ENCODE measurements at places on chromosomes 4 and X.
A peak's percentile ranks its signal among the peaks of the same experiment; 100 is the strongest.

DNA sequence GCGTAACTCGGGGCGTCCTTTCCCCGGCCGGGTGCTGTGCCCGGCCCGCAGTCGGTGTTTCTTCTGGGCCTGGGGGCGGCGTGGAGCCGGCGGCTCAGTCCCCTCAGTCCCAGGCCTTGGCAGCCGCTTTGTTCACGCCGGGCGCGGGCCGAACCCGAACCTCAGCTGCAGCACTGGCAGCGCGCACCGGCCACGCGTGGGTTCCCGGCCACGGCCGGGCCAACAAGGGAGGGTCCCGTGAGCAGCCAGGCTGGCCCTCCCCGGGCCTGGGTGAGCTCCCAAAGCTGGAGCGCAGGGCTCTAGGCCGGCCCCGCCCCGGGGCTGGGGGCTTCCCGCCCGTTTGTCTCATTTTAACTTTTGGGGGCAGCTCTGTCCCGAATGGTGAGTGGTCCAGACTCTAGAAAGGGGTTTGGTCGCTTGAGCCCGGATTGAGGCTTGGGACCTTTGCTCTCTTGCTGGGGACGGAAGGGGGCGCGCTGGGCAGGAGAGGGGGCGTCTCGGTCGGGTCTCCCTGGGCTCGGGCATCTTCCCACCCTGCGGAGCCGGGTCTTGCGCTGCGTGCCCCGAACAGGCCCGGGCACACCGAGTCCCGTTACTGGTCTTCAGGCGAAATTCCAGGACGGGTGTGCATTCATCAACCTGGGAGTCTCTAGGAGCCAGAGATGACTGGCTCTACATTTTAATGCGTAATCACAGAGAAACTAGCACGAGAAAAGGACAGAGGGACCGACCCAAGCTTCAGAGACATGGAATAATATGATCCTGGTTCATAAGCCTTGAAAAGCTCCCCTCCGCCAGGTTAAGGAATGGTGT lies 177.1 kb downstream of the CBR4 start:
- no peak for DNase-seq

DNA sequence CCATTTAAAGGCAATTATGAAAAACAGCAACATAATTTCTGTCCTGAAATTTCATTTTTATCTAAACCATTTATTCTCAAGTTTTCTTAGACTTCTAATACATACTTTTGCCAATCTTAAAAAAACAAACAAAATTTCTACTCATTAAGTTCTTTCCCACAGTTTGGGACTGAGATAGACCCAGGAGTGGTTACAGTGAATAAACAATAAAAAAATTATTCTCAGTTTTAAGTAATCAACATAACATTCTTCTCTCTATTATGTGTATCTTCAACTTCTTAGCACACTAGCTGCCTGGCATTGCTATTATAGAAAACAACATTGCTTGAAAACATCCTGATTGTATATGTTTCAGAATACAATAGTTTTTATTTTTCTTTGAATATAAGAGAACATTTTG lies 532.8 kb downstream of the IL15 start:
- no peak for DNase-seq

GRCh38 chrX:41858161-41858775 lies 65.1 kb downstream of the CASK start:
- DNase-seq, result no peak

DNA sequence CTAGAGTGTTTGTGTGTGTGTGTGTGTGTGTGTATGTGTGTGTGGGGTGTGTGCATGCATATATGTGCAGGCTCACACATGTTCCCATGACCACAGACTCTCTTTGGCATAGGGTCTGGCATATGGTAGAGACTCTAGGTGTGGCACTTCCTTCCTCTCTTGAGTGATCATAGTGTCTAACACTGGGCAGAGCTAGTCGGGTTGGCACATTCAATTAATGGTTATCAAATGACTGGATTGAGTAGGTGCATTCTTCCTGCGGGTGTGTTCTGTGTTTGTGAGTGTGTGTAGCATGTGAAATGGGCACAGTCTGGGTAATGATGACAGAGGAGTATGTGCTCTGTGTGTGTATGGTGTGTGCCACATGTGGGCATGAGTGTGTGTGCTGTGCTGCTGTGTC lies 106.5 kb downstream of the EFNB1 start:
- no peak for DNase-seq

DNA sequence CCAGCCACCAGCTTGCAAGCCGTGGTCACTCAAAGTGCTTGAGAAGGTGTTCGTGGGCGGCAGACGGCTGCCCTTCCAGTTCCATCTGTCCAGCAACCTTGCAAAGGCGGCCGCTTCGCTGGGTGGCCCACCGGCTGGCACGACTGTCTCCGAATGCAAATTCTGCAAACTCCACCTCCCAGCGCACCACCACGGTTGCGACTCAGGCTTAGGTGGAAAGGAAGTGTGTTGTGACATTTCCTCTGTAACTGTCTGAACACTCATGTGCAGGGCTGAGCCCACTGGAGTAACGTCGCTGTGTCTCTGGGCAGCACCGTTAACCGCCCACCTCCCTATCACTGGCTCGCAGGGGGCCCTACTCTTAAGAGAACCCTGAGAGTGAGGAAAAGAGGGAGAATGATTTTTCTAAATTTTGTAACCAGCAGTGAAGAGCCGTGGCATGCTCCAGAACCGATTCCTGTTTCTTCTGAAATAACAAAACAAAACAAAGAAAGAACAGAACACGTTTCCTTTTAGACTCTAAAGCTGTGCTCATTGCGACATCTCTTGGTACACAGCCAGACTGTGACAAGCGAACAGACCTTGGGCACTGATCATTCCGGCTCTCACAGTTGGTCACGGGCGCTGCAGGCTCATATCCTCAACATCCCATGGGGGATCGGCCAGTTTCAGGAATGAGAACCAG lies at the start of gene P2RY8:
Gene P2RY8 (minus strand): TSS at position 155 of the 685 bp plus-strand sequence. CDS start 70,627 bp downstream, outside the sequence.
- DNase-seq, result peak; percentile 86

GRCh38 chr4:6555519-6555918 lies 19.5 kb upstream of the MAN2B2 start:
- no peak for DNase-seq

DNA sequence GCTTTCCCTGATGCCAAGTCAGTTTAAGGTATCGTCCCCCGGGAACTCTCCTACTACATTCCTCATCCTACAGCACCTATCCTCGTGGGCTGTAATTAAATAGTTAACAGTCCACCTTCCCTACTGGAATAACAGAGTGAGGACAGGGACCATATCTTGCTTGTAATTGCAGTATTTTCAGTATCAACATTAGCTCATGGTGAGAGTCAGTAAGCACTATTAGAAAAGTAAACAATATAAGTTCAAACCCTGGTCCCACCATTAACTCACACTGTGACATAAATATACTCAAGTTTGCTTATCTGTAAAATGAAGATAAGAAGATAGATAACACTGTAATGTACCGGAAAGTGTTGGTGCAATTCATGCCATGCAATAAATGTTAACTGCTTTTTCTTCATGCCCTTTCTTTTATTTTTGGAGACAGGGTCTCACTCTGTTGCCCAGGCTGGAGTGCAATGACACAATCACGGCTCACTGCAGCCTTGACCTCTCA lies 61.3 kb downstream of the SH3RF1 start:
- no peak for DNase-seq

DNA sequence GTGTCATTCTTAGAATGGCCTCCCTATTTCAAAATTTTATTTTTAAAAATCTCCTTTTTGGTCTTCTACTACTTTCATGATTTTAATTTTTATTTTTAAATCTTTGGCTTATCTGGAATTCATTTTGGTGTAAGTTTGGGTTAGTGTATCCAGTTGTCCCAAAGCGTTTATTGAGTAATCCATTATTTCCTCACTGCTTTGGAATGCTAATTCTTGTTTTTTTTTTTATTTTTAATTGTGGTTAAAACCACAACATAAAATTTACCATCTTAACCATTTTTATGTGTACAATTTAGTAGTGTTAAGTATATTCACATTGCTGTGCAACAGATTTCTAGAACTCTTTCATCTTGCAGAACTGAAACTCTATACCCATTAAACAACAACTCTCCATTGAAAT lies 8.7 kb downstream of the CITED1 start:
- DNase-seq, result no peak

DNA sequence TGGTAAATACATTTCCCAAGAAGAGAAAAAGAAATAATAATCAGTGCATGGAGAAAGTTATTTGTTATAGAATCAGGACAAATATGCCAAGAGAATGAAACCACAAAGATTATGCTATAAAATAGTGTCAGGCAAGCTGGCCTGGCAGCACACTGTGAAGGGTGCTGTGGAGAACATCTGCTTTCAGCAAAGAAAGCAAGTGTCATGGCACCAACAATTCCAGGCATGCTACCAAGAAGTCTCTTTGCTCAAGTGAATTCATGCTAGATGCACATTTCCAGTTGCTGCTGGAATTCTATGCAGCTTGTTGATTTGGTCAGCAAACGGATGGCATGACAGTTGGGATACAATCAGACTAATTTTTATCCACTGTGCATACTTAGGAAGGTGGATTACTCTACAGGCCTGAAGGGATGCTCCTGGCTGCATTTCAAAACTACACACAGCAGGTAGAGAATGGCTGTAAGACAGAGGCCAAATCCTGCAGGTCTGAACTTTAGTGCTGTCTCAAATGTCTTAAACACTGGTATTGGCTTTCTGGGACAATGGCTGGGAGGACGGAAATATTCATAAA lies 154.6 kb upstream of the FAT1 start:
- DNase-seq, result no peak

DNA sequence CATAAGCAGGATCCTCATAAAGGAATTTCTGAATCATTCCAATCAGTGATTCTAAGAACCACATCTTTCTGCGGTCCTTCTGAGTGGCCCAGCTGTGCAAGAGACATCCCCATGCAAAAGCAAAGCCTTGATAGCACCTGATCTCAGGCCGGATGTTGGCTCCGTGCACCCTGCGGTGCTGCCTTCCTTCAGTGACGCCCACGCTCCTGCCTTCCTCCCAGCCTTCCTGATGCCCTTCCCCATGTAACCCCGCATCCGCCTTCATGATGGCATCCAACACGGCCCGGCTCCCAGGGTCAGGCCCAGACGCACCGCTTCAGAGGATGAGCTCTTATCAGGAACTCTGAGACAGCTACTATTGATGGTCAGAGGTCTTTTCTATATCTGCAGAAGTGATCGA lies 20.4 kb upstream of the CYP4V2 start:
- no peak for DNase-seq

GRCh38 chr4:148052448-148052847 lies 320.6 kb downstream of the ARHGAP10 start:
- DNase-seq, result no peak

DNA sequence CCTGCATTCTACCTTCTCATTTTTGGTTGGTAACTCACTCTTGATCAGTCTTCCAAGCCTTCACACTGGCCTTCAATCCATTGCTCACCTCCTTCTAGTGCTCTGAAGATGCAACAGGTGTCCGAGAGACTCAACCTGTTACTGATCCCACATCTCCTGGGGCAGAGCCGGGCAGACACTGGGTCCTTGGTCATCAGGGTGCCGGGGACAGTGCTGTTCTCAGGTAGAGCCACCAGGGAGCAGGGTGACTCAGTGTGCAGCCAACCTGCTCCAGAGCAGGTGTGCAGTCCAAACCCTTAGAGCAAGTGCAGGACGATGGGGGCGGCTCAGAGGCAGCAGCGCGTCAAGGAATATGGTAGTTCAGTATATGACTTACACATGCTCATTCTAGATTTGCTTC lies 188.4 kb downstream of the DHX15 start:
- no peak for DNase-seq

DNA sequence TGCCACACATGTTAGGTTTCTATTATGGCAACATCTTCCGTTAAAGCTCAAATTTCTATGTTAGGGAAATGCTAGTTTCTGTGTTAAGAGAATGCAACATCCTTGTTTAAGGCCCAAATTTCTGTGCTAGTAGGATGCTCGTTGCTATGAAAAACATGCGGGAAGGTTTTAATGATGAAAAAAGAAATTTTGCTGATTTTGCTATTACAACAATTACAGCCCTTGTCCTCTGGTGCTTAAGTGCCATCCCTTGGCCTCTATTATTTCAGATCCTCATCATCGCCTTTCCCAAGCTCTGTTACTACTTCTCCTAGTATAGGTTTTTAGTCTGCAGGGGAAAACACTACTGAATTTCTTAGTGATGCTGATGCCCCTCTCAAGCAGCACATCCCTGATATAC lies 412.6 kb upstream of the NDST3 start:
- no peak for DNase-seq

DNA sequence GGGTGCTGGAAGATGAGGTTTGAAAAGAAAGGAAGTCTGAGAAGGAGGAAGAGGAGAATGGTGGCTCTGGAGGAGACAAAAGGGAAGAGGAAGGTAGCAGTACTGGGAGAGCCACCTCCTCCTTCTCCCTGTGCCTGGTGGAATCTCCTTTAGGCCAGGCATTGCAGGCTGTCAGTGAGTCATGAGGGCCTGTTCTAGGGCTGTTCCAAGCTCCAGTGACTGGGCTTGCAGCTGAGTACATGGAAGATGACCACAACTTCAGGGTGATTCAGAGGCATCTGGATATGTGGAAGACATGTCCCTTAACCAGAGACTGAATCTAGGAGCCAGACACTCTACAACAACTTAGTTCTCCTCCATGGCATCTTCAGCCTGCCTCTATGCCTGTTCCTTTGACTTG lies 107.8 kb downstream of the EFNB1 start:
- DNase-seq, result no peak

- DNase-seq, result no peak
Measured at GRCh38 chrX:108091878-108092291, 307 bp downstream of the ATG4A start.

DNA sequence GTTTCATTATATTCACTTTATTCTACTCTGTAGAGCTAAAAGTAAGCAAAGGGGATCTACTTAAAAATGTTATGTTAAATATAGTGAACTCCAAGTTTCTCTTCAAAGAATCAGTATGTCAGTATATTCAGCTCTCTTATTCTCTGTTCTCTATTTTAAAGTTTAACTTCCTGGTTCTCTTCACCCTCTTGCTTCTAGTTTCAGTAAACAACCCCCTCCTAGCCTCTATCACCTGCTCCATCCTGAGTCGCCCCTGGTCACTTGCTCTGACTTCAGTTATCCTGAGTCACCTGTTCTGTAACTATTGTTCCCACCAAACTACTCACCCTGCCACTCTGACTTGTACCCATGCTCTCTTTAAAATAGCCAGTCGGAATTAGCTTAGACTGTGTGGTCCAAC lies 180.9 kb upstream of the AADAT start:
- DNase-seq, result no peak

GRCh38 chrX:144801786-144802185 lies 445.5 kb upstream of the SPANXN1 start:
- DNase-seq, result no peak

- DNase-seq, result no peak
Measured at GRCh38 chrX:67781132-67781531, 237.3 kb downstream of the AR start.

DNA sequence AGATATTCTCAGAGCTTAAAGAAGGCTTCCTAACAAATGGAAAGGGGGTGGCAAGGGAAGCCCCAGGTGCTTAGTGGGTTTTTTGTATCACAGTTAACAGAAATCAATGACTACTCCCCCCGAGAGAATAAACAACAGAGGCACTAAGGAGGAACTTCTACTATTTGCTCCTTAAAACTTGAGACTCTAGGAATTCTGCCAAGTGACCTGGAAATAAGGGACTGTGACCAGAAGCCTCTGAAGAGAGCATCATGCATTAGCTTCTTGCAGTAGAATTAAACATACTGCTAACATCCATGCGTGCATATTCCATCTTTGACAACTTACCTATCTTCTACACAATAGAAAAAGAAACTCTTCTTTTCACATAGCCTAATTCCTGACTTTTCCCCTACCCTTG lies 86.8 kb downstream of the CAMK2D start:
- DNase-seq, result no peak

GRCh38 chr4:75843596-75843995 lies 58.7 kb downstream of the PPEF2 start:
- DNase-seq, result no peak

- no peak for DNase-seq
Measured at GRCh38 chr4:39169426-39169825, 12.9 kb upstream of the WDR19 start.
